ENCODE measurements at places on chromosomes 5 and 9. TPM values are rescaled to one million over a fixed set of nuclear protein-coding genes. Genes with fewer than 3 reads are reported as not detected.

Gene SHB
- 0.61 TPM for total RNA-seq

Gene KIF27
- 2.7 TPM for total RNA-seq

Gene DRD1
- not detected for total RNA-seq

Gene GFI1B
- total RNA-seq, result not detected

Gene CFAP157
- not detected for total RNA-seq

All from T-helper 2 cell treated with Interferon-gamma antibody and Interleukin-4, amounts not matched to agents 100 ng/mL and 5 ng/mL, for 36 hours (primary cell).